ENCODE measurements at places on chromosomes 11 and 22.

- no peak for DNase-seq
Observed at GRCh38 chr11:72321381-72321996, 77.5 kb upstream of the PHOX2A start.

DNA sequence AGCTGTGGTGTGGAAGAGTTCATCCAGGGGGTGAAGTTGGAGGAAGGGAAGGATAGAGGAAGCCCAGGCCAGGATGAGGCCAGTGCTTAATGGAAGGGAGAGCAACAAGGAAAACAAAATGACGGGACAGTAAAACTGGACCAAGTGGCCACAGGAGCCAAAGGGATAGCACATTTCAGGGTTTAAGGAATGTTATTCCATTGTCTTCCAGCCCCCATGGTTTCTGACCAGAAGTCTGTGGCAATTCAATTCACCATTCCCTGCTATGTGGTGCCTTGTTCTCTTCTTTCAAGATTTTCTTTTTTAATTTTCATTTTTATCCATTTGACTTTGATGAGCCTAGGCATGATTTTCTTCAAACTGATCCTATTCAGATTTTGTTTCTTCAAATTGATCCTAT lies 22.5 kb downstream of the IGF2 start:
- no peak for DNase-seq

GRCh38 chr11:123246749-123247495 lies 51.9 kb upstream of the CLMP start:
- DNase-seq: peak; percentile 71

DNA sequence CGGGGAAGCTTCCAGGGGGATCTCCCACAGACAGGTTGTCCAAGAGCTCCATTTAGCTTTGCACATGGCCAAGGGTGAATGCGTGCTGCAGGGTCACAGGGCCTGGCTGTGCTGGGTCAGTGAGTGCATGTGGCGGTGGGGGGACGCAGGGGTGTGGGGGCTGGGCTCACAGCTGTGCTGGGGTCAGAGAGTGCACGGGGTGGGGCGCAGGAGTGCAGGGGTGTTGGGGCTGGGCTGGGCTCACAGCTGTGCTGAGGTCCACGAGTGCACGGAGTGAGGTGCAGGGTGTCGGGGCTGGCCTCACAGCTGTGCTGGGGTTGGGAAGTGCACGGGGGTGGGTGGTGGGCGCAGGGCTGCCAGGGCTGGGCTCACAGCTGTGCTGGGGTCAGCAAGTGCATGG lies 557.7 kb downstream of the BRD1 start:
- DNase-seq: no peak

GRCh38 chr11:65298655-65299179 lies 15.9 kb upstream of the CDC42EP2 start:
- no peak for DNase-seq

Measured in NCI-H1436 (cell line).